ENCODE measurements at places on chromosomes 7 and 10.

DNA sequence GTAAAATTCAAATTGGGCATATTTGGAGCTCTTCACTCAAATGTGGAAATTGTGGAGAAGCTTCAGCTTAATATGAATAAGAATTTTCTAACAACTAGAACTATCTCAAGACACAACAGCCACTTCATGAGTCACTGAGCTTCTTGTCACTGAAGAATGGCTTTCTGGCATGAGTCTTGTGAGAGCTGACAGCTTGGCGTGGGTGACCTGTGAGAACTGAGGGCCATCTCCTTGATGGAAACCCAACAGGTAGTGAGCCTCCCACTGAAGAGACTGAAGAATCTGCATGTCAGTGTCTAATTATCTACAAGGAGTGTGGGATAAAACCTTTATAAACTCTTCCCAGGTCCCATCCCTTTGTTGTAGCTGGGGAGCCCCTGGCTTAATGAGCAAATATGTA, 66.0 kb downstream of the CLEC2L start:
- DNase-seq, result no peak

- DNase-seq, result peak; percentile 26
Observed at GRCh38 chr10:16853201-16853600, 36.0 kb upstream of the RSU1 start.

- no peak for DNase-seq
Observed at GRCh38 chr10:11285171-11285570, 267.5 kb downstream of the CELF2 start.

GRCh38 chr7:96591900-96592676, 117.6 kb downstream of the SEM1 start:
- DNase-seq, result no peak

DNA sequence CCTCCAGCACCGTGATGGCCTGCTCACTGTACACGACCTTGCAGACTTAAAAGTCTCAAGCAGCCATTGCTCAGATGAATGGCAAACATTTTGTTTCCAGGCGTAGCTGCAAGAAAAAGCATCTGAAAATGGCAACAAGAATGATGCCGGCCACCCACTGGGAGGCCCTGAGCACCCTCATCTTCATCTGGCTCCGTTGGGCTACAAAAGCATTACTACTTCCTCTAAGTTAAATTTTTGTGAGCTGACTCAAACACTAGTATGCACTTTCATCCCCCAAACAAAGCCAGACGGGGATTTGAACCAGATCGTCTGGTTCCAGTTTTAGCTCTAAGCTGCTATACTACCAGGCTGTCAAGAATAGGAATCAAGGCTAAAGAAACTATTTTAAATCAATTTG, 116.6 kb upstream of the CDK1 start:
- DNase-seq, result no peak

- DNase-seq, result no peak
Observed at GRCh38 chr10:17368708-17369272, 85.6 kb downstream of the ST8SIA6 start.
